Activated CD4-positive, alpha-beta memory T cell treated with anti-CD3 and anti-CD28 coated beads, Interleukin-2, amount 10 ng/mL, durations not matched to agents 7 days and 5 days (primary cell): ENCODE measurements at places on chromosomes 13 and 19. TPM values are rescaled to one million over a fixed set of nuclear protein-coding genes. Genes with fewer than 3 reads are reported as not detected.

DNA sequence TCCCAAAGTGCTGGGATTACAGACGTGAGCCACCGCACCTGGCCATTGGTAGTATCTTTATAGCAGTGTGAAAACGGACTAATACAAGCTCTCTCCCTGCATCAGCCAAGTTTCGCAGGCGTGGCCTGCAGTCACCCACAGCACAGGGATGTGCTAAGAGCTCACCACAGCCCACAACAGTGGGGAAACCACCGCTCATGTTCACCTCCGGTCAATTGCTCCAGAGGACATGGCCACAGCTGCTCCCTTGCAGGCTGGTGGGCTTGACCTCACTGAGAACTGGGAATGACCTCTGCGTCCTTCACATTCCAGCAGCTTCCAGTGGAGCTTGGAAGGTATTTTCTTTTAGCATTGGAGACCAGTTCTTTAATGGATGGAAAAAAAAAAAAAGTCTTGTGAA is 156.4 kb downstream of the KCTD15 start:
- no peak for DNase-seq

DNA sequence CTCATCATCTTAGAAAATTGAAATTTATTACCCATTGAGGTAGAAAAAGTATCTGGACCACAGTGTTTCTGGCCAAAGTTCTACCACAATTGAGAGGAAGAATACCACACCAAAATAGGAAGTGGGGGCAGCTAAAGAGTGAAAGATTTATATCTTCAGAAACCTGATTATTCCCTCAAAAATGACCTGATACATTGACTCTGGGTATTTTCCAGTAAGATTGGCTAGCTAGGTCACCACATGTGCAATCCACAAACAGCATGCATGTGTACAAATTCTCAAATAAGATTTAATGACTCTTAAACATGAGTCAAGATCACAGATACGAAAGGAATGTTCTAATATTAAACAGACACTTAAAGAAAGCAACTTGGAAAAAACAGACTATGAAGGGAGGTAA is 1516.2 kb upstream of the PCDH20 start:
- no peak for DNase-seq

DNA sequence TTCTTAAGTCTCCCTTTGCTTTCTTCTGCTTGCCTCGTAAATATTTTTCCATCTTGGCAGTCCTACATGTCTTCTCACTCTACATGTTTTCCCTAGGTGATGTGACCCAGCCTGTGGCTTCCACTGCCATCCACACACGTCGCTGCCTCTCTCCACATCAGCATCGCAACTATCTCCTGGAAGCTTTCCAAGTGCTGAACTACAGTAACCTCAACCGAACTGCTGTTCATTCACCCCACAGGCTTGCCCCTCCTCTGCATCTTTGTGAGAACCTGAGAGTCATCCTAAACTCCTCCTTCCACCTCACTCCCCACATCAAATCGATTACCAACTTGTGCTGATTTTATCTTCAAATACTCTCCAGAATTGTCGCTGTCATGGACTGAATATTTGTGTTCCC is 41.2 kb upstream of the USPL1 start:
- DNase-seq: peak; percentile 43

The C1QTNF9 gene
- not detected for total RNA-seq

The NCR1 gene
- not detected for total RNA-seq

The CATSPERD gene
- total RNA-seq: not detected

The FAM216B gene
- not detected for total RNA-seq

DNA sequence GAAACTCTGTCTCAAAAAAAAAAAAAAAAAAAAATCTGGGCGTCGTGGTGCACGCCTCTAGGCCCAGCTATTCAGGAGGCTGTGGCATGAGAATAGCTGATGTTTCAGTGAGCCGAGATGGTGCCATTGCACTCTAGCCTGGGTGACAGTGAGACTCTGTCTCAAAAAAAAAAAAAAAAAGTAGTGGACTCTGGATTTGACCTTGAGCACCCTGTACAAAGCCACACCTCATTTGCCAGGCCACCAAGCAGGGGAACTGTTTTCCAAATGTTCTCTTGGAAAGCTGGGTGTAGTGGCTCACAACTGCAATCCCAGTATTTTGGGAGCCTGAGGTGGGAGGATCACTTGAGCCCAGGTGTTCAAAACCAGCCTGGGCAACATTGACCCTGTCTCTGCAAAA is 3.8 kb upstream of the ZNF555 start:
- no peak for DNase-seq

DNA sequence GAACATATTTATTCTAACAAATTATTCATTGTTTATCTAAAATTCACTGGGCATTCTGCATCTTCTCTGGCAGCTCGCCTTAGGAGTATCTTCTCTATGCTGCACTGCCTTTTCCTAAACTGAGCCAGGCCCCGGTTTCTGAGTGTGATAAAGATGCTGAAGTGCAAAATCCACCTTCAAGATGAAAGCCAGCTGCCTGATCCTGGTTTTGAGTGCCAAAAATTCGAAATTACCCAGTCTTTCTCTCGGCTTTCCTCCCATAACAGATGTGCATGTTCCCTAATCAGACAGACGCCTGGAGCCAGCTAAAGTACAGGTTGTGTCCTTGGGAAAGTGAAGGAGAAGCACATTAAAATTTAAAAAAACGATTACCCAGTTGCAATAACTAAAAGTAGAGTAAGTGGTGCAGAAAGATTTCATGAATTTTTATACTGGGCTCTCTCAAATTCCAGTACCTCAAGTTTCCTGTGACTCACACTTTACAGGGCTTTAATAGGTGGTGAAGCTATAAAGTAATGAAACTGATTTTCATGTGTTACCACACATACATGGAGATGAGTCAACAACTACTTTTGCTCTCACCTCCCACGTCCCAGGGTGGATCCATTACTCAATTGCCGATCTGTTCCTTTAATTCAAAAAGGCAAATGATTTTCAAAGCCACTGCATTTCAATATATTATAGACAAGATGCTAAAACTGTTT is 65.0 kb upstream of the GTF2F2 start:
- DNase-seq: peak; percentile 33

DNA sequence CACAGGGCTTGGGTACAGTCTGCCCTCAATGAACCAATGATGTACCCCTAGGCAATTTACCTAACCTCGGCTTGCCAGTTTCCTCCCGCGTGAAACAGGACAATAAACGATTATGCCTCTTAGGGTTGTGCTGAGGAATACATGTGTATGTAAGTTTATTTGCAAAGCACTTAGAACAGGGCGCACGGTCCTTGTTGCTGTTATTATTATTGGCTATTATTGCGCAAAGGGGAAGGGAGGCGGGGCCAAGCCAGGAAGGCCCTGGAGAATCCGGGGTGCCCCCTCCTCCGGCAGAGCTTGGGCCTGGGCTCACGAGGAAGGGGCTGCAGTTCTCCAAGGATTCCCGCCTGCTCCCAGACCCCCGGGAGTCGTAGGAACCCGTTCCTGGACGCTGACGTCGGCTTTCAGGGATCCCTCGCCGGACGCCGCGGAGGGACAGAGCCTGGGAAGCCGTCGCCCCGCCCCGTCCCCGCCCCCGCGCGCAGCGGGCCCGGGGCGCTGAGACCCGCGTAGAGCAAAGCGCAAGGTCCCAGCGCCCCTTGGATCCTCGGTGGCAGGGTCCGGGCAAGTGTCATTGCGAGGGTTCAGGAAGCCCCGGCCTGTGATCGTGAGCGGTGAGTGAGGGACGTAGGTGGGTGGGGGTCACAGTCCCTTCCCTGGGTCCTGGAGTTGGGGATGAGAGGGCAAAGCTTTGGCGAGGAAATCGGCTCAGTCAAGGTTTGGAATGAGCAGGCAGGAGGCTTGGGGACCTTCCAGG is at the start of gene TMEM91:
Gene TMEM91 (plus strand): TSS at position 293 of the 757 bp plus-strand sequence. CDS start 1,777 bp downstream, outside the sequence.
- no peak for DNase-seq

DNA sequence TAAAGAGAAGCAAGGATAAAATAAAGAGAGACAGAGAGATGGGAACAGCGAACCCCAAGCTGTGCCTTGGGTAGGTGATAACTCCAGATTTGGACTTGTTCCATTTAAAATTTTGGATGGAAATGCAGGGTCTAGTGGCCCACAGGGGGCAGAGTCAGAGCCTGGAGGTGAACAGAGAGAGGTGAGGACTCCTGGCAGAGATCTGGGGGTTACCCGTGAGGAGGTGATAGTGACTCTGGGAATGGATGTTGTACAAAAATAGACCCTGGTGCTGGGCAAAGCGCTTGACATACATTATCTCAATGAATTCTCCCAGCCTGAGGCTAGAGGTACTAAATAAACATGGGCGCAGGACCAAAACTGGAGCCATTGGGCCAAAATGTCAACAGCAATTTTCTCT is 14.3 kb upstream of the DHRS12 start:
- DNase-seq: no peak

DNA sequence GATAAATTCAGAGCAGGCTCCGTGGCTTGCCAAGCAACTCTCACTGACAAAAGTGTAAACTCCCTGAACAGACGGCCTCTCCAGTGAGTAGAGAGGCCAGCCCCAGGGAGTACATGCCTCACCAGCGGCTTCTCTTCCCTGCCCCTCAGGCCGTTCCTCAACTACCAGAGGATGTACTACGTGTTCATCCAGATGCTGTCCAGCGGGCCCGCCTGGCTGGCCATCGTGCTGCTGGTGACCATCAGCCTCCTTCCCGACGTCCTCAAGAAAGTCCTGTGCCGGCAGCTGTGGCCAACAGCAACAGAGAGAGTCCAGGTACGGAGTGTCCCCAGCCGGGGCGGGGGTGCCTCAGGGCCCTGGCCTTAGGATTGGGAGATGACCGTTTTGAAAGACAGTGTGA is 93.4 kb upstream of the MCF2L start:
- no peak for DNase-seq

The IZUMO2 gene
- total RNA-seq: not detected

- DNase-seq: peak; percentile 76
Observed at GRCh38 chr19:35154525-35155406, at the start of gene FXYD5. FXYD5 (plus strand) TSS chr19:35154735; CDS start chr19:35155551, 816 bp downstream.

The PIN1 gene
- total RNA-seq: 97.0 TPM

The WDR62 gene
- total RNA-seq: 25.0 TPM

- no peak for DNase-seq
Observed at GRCh38 chr13:107866941-107867623, 348.3 kb downstream of the LIG4 start.

GRCh38 chr13:99688776-99689175 is 187.5 kb downstream of the TM9SF2 start:
- DNase-seq: no peak

GRCh38 chr13:95788100-95788463 is 111.1 kb downstream of the DNAJC3 start:
- DNase-seq: no peak

DNA sequence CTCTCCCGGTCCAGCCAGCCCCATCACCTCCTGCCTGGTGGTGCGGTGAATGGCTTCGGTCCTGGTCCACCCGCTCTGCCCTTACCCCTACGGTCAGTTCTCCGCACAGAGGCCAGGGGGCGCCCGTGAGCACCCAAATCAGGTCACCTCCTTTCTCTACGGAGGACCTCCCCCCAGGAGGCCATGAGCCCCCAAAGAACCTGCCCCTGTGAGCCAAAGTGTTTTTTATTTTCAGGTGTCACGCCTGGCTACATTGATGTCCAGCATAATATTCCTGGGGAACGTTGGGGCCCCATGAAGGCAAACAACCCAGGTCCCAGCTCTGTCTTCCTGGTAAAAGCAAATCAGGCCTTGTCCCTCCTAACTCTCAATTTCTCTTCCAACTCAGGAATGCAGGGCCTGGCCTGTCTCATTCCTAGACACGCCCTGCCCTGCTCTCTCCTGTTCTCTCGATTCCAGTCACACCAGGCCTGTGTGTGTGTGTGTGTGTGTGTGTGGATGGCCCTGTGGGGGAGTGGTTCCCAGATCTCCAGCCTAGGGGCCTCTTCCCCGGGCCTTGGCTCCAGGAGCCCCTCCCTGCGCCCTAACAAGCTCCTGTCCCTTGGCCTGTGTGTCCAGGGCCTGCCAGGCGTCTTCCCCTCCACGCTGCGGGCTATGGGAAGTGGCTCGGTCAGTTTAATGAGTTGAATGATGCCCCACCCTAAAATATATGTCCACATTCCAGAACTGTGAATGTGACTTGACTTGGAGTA is 9.7 kb upstream of the GIPC1 start:
- DNase-seq: peak; percentile 79

DNA sequence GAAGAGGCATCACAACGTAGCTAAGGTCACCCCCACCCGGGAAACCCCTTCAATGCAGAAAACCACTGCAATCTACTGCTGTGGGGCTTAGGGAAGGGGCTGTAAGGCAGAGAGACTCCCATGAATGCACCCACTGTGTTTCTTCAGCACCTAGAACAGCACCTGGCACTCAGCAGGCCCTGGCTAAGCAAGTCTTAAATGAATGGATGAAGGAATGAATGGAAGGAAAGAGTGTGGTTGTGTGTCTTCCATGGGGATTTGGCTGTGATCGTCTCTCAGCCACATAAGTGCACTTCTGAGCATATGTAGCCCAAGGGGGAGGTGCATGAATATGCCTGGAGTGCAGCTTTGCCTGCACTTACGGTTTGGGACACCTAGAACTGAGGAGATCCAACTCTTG is 2.9 kb downstream of the CCDC159 start:
- no peak for DNase-seq

DNA sequence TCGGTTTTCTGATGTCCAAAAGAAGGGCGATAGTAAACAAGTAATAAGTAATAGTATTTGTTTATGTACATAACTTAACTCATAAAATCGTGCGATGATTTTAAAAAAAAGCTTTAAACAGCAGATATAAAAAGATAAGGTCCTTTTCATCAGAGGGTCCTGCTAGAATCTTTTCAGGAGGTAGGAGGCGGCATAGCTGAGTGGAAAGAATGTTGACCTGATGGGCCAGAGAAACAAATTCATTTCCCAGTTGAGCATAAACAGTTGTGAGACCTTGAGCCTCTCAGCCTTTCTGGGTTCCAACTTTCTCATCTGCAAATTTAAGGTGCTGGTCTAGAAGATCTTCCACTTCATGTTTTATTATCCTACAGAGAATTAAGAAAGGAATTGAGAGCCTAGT is 173.5 kb downstream of the LACC1 start:
- no peak for DNase-seq

The IRF3 gene
- total RNA-seq: 174 TPM

DNA sequence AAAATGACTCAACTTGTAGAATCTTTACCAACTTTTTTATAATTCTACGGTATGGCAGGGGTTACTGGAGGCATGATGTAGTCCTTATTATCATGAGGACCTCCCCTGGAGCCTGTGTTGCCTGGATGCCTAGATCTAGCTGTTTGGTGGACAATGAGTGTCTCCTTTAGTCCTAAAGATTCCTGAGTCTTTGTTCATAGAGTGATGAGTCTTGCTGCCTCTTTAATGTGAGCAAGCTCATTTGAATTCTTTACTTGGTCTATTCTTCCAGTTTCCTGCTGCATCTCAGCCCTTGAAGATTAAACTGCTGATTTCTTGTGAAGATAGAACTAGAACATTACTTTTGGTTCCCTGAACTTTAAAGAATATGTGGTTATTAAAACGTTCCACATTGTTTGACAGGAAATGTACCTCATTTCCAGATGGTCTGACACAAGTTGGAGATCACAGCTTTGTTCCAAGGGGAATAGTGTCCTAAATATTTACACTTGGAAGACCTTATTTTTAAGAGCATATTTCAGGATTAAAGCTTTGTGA is 51.9 kb downstream of the SLAIN1 start:
- no peak for DNase-seq

DNA sequence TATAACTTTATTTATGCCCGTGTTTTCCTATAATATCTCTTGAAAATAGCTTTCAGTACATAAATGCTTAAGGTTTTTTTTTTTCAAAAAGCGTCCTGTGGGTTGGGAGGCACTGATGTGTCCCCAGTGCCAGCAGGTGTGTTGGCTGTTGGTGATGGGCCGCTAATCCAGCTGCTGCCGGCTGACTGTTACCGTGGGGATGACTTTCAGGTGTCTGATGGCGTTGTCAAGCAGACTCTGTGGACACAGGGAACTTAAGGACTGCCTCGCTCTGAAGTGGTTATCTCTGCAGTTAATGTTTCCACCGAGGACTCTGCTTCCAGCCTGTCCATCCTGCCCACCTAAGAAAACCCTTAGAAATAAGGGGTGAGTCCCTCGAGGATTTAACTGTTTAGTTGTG is 94.5 kb downstream of the ANKRD10 start:
- DNase-seq: no peak
